T-helper 2 cell treated with Interferon-gamma antibody and Interleukin-4, amounts not matched to agents 5 μg/mL and 100 μg/mL, for 36 hours (primary cell): ENCODE measurements at places on chromosomes 12 and 14.

DNA sequence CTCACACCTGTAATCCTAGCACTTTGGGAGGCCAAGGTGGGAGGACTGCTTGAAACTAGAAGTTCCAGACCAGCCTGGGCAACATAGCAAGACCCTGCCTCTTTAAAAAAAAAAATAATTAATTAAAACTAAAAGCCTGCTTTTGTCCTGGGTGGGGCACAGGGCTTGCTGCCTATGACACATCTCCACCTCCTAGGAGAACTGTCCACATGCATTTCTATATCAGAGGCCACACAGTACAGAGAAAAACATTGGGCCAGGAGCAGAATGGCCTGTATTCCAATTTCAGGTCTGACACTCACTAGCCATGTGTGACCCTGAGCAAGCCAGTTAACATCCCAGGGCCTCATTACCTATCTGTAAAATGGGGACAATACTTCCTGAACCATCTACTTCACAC, 31.9 kb downstream of the CCDC88C start:
- H3K4me3 ChIP-seq = no peak overlapping the region
- no peak overlapping the region for H3K27ac ChIP-seq
- H3K4me1 ChIP-seq = peaks cover 72% of the 10 kb centered on the region
- H3K27me3 ChIP-seq = no peaks in the 10 kb centered on the region
- peaks cover 32% of the 10 kb centered on the region for H3K36me3 ChIP-seq
- no peak for DNase-seq

DNA sequence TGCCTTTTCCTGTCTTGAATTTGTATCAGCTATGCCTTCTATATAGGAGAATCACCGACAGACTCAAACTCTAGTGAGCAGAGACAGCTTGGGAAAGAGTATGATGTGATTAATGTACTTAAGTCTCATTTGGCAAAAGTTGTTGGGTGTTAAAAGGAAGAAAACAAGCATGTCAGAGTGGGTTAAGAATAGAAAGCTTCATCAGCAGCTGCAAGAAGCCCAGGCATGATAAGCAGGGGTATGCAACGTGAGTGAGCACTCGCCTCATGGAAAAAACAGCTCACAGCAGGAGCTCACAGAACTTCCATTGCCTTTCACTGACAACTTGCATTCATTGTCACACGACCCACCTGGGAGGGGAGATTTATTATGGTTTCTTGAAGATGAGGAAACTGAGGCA, 35.9 kb upstream of the WNK1 start:
- DNase-seq = peak; percentile 69
- peaks cover 36% of the 10 kb centered on the region for H3K4me1 ChIP-seq
- no peaks in the 10 kb centered on the region for H3K36me3 ChIP-seq
- H3K27me3 ChIP-seq = no peaks in the 10 kb centered on the region
- no peak overlapping the region for H3K4me3 ChIP-seq
- H3K27ac ChIP-seq = peak overlapping the region; percentile 32

GRCh38 chr12:85309125-85309566, 29.1 kb downstream of the ALX1 start:
- H3K4me1 ChIP-seq = no peaks in the 10 kb centered on the region
- H3K36me3 ChIP-seq = no peaks in the 10 kb centered on the region
- no peak for DNase-seq

DNA sequence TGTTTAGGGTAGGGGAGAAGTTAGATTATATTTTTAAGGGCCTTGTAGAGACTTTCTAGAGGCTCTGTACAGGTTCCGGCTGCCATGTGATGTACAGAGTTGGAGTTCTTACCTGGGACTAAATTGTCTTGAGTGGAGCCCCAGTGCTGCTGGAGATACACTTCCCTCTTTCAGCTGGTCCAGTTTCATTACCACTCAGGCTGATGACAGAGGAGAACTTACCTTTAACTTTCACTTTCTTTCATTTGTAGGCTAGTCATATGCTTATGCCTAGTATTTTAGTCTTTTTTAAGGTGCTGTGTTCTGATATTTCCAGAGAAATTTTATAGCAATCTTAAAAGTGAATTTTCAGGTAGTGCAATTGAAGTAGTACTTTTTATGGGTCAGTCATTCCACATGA, 117.3 kb downstream of the ERC1 start:
- peaks cover 8% of the 10 kb centered on the region for H3K4me1 ChIP-seq
- no peak overlapping the region for H3K4me3 ChIP-seq
- no peaks in the 10 kb centered on the region for H3K27me3 ChIP-seq
- peaks cover 7% of the 10 kb centered on the region for H3K36me3 ChIP-seq
- no peak for DNase-seq
- H3K27ac ChIP-seq = no peak overlapping the region

DNA sequence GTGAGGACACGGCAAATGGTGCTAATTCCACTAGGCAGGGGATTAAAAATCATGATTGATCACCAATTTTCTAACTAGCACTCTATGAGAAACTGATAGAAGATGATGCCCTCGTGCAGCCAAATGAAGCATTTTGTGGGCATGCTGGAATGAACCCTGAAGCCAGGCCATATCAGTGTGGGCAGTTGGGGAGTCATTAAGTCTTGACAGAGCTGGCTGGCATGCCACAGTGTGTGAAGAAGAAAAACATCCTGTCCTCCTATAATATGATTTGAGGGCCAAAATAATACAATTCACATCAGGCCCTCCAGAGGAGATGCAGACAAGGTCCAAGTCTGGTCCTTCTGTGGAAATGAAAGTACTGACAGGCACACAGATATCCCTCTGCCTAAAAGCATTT, 107.1 kb downstream of the TMTC1 start:
- no peaks in the 10 kb centered on the region for H3K27me3 ChIP-seq
- H3K4me1 ChIP-seq = no peaks in the 10 kb centered on the region
- no peak for DNase-seq
- H3K36me3 ChIP-seq = no peaks in the 10 kb centered on the region
- no peak overlapping the region for H3K27ac ChIP-seq

GRCh38 chr12:2957816-2958431, 1.3 kb upstream of the TEAD4 start:
- H3K27me3 ChIP-seq = peaks cover 47% of the 10 kb centered on the region
- DNase-seq = no peak
- H3K4me3 ChIP-seq = peak overlapping the region; percentile 91
- peaks cover 14% of the 10 kb centered on the region for H3K4me1 ChIP-seq

DNA sequence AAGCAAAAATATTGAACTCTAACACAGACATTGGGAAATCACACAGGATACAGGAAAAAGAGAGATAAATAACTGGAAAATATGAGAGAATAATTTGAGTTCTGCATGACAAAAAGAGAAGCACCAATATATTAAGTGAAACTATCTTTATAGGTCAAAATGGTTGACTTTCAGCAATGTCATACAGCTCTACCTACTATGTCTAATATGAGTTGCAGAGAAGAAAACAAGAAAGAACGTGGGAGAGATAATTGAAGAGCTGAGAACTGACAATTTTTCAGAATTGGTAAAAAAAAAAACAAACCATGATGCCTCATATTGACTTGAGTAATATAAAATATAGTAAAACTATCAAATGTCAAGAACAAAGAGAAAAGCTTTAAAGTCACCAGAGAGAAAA, 221.7 kb downstream of the BCL11B start:
- no peak overlapping the region for H3K27ac ChIP-seq
- no peak overlapping the region for H3K4me3 ChIP-seq
- H3K4me1 ChIP-seq = no peaks in the 10 kb centered on the region
- no peak for DNase-seq
- peaks cover 1% of the 10 kb centered on the region for H3K27me3 ChIP-seq

GRCh38 chr12:107318556-107318805, 225.1 kb upstream of the CRY1 start:
- peaks cover 8% of the 10 kb centered on the region for H3K36me3 ChIP-seq
- H3K4me1 ChIP-seq = peaks cover 35% of the 10 kb centered on the region
- no peak overlapping the region for H3K27ac ChIP-seq
- no peak for DNase-seq
- H3K27me3 ChIP-seq = peaks cover 35% of the 10 kb centered on the region

- no peak overlapping the region for H3K4me3 ChIP-seq
- peaks cover 4% of the 10 kb centered on the region for H3K27me3 ChIP-seq
- H3K36me3 ChIP-seq = no peaks in the 10 kb centered on the region
- DNase-seq = no peak
- no peak overlapping the region for H3K27ac ChIP-seq
These were observed 23.0 kb downstream of the ZBTB39 start for GRCh38 chr12:56983386-56983785.

DNA sequence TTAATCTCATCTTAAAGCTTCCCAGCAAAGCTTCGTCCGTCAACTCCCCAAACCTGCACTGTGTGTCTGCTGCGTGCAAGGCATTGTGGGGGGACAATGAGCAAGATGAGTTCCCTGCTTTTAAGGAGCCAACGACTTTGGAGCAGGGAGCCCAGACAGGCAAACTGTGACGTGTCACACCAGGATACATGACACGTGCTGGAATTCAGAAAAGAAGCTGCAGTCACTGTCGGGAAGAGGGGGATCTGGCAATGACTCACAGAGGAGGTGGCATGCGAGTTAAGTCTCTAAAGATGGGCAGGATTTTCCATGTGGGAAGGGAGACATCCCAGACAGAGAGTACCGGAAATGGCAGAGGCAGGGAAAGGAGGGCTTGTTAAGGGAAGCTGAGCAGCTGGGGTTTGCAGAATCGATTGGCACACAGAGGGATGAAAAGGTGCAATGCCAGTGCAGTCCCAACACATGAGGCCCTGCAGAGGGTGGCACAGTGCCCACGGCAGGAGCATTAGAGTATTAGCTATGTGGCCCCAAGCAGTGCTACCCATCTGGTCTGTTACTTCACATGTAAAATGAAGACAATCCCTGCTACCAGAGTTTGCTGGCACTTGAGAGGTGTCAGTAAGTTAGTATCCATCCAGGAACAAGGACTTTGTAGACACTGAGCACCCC, 52.9 kb downstream of the SETD3 start:
- no peak overlapping the region for H3K27ac ChIP-seq
- H3K27me3 ChIP-seq = no peaks in the 10 kb centered on the region
- peaks cover 8% of the 10 kb centered on the region for H3K4me1 ChIP-seq
- H3K4me3 ChIP-seq = no peak overlapping the region

- H3K36me3 ChIP-seq = no peaks in the 10 kb centered on the region
- H3K4me3 ChIP-seq = no peak overlapping the region
- DNase-seq = no peak
- no peaks in the 10 kb centered on the region for H3K4me1 ChIP-seq
- no peaks in the 10 kb centered on the region for H3K27me3 ChIP-seq
- H3K27ac ChIP-seq = no peak overlapping the region
These were observed 24.1 kb upstream of the PLEKHA5 start for GRCh38 chr12:19105463-19105862.

DNA sequence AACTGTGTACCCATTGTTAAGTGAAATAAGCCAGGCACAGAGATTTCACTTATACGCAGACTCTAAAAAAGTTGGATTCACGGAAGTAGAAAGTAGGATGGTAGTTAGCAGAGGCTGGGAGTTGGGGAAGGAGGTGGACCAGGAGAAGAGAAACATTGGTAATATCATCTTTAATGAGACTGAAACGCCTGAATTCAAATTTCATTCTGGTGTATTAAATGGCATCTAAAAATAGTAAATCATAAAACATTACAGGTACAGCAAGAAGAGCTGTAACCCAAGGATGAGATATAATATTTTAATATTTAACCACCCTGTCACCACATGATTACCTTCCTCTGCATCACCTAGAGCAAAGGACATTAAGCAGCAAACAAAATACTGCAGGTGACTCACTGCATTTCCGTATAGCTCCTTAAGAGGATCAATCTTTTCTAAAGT, 99.4 kb downstream of the EPS8 start:
- no peak for DNase-seq
- H3K4me1 ChIP-seq = peaks cover 14% of the 10 kb centered on the region
- H3K36me3 ChIP-seq = no peaks in the 10 kb centered on the region
- no peak overlapping the region for H3K27ac ChIP-seq
- H3K4me3 ChIP-seq = no peak overlapping the region

GRCh38 chr12:25997201-25997963, 38.9 kb downstream of the RASSF8 start:
- no peak overlapping the region for H3K4me3 ChIP-seq
- peaks cover 2% of the 10 kb centered on the region for H3K27me3 ChIP-seq

- peaks cover 62% of the 10 kb centered on the region for H3K4me1 ChIP-seq
- peak overlapping the region; percentile 90 for H3K4me3 ChIP-seq
- peaks cover 21% of the 10 kb centered on the region for H3K36me3 ChIP-seq
- no peak for DNase-seq
These were observed 2.1 kb downstream of the GLIPR1 start for GRCh38 chr12:75482646-75483045.

DNA sequence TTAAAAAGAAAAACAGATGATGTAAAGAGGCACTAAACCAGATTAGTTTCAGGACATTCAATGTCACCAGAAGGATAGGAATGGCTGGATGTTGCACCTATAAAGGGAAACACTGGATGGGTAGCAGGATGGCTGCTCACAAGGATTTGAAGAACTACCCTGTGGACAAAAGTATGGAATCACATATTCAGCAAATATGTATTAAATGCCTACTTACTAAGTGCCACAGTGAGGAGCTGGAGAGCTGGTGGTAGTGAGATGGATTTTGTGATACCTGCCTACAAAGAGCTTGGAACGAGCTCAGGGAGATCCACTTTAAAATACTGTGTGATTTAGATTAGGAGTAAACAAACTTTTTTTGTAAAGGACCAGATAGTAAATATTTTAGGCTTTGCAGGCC, 316.2 kb downstream of the PAWR start:
- no peaks in the 10 kb centered on the region for H3K27me3 ChIP-seq
- H3K36me3 ChIP-seq = no peaks in the 10 kb centered on the region
- DNase-seq = no peak
- H3K4me3 ChIP-seq = no peak overlapping the region
- no peaks in the 10 kb centered on the region for H3K4me1 ChIP-seq

DNA sequence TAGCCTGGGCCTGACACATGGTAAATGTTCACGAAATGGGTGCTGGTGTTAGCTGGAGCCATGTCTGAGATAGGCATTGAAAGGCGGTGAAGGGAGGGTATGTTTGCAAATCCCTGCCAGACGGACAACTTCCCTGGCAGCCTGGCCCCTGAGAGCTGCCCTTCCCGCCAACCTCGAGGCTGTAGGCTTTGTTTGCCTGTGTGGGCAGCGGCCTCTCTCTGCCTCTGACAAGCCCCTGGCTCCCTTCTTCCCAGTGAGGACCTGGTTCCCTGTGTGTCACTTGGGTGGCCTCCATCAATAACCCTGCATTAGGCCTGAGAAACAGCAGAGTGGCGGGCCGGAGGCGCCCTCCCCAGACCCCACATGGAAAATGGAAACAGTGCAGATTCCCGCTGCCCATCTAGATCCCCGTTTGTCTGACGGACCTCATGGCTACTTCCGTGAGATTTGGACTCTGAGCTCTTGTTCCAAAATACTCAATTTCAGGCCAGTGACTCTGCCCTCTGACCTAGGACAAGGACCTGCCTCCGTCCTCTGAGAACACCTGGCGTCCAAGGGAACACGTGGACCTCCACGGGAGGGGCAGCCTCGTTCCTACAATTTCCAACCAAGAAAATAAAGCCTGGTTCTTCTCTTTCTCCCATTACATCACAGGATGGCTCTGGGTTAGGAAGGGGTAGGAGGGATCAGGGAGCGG, 325.5 kb downstream of the DPF3 start:
- no peaks in the 10 kb centered on the region for H3K4me1 ChIP-seq
- H3K27ac ChIP-seq = no peak overlapping the region
- peaks cover 49% of the 10 kb centered on the region for H3K27me3 ChIP-seq
- no peaks in the 10 kb centered on the region for H3K36me3 ChIP-seq
- H3K4me3 ChIP-seq = no peak overlapping the region
